ENCODE measurements at places on chromosomes 3 and 15.

GRCh38 chr3:38095669-38096483, 41.1 kb downstream of the ACAA1 start:
- DNase-seq = no peak

DNA sequence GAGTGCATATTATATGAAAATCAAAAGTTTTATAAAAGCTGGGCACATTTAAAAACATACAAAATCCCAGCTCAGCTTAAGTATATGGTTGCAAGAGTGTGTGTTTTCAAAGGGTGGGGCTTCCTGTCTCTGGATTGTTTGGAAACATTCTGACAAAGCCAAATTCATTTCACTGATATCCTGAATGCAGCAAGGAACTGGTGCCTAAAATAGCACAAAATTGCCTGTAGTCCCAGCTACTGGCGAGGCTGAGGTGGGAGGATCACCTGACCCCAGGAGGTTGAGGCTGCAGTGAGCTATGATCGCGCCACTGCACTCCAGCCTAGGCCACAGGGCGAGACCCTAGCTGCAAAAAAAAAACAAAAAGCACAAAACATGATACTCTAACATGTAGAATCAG, 13.0 kb upstream of the TJP1 start:
- no peak for DNase-seq

GRCh38 chr3:58577269-58577821, at the start of gene FAM107A:
Gene FAM107A, minus strand, starts transcription at chr3:58577391. Its CDS starts 7,531 bp downstream, at chr3:58569860.
- DNase-seq = peak; percentile 89

DNA sequence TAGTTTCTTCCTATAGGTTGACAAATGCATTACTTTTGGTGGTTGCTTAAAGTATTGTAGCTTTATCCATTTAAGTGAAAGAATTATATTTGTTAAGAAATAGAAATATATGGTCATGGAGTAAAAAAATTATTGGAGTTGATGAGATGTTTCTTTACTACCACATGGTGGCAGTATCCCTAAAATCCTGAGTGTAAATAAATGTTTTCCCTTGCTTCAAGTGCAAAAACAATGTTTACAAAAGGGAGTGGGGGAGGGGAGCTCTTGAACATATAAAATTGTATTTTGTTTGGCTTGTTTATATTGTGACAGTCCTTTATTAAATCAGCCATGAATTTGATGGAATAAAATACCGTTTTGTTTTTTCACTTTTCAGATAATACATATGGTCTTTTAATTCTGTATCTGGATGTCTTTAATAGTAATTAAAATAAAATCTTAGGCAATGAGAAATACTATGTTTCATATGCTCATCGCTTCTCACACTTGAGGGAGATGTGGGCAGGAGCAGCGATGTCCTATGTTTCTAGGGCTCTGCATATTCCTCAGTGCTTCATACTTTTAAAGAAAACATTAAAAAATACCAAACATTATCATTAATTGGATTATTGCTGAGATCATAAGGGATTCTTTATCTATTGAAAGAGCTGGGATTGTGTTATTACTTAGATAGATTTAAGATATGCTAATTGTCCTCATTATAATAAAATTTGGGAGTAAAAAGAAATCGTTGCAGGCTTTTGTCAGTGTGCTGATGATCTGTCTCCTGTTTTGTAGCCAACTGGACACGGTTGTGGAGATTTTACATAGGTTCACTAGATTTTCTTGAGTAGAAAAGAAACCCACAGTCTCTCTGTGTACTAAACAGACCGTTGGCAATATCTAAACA, 349.7 kb downstream of the TUSC7 start:
- peak; percentile 44 for DNase-seq

- peak; percentile 95 for DNase-seq
Observed at GRCh38 chr3:113084777-113085176, 94.0 kb downstream of the GTPBP8 start.

GRCh38 chr3:44439499-44440295, 37.8 kb downstream of the ZNF445 start:
- DNase-seq = peak; percentile 1

GRCh38 chr3:35966629-35967464, 327.5 kb downstream of the ARPP21 start:
- no peak for DNase-seq

GRCh38 chr15:80948651-80949292, 40.8 kb downstream of the MESD start:
- peak; percentile 5 for DNase-seq

GRCh38 chr3:174536319-174536718, 322.8 kb upstream of the NAALADL2 start:
- DNase-seq = no peak

- no peak for DNase-seq
Observed at GRCh38 chr3:108092501-108092900, 1.7 kb upstream of the CD47 start.

DNA sequence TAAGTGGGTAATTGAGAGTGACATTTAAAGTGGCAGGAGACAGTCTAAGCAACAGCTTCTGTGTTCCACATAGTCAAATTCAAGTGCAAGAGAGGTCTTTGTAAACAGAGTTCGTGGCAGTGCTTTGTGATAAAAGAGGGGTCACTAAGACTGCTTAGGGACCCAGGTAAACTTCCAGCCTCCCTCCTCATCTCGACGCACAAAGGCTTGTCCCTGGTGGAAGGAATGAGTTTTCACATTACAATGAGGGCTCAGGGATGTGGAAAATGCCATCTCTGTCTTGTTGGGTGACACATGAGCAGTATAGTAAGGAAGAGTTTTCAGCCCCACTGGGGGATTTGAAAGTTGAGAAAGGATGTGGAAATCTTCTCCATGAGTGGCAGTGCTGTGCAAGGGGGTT, 7.3 kb downstream of the GMNC start:
- no peak for DNase-seq

DNA sequence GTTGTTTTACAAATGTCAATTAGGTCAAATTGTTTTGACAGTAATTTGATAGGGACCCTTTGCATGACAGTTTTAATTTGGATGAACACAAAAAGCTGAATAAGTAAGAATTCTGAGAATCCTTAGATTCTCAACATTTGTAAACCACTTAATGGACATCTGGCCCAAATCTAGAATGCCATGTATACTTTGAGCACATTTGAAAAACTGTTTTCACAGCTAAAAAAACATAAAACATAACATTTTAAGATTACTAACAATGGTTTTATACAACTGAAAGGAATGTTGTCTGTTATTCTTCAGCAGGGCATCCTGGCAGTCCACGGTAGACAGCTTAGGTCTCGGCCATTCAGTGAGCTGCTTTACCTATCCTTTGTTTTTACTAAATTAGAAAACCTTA, 34.5 kb upstream of the TM2D3 start:
- peak; percentile 27 for DNase-seq

GRCh38 chr3:11734-12133, 184.8 kb upstream of the CHL1 start:
- peak; percentile 1 for DNase-seq

- DNase-seq = peak; percentile 18
Observed at GRCh38 chr3:194808640-194809097, 123.0 kb downstream of the FAM43A start.

- DNase-seq = no peak
Observed at GRCh38 chr3:13891492-13892073, 11.7 kb upstream of the WNT7A start.

DNA sequence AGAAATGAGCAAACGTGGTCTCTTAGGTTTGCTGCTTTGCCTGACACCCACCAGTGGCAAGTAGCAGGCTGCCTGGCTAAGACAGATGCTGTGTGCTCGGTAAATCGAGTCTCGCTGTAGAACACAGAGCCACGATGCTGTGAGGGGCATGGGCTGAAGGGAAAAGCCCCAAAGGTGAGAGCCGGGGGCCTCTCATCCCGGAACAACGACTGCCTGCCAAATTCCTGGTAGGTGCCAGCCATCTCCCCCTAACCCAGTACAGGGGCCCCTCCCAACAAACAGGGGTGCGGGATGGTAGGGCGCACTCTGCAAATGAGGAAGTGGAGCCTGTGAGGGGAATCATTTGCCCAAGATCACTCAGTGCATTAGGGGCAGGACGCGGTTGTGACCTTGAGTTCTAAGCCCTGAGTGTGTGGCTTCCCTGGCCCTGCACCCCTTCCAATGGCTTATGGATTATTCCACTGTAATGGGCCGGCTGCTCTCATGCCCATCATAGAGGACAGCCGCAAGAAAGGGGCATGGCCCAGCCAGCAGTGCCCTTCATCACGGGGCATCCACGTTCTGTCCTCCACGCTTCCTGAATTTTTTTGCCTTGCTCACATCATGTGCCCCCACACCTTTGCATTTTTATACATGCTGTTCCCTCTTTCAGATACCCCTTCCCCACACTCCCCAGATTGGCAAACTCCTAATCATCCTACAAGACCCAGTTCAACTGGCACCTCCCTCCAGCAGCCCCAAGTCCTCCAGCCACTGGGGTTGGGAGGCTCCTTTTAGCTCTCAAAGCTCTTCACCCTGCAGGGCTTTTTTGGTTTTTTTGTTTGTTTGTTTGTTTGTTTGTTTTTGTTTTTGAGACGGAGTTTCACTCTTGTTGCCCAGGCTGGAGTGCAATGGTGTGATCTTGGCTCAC, 125.4 kb downstream of the NUP210 start:
- no peak for DNase-seq

- DNase-seq = no peak
Observed at GRCh38 chr3:177578488-177578887, 381.2 kb upstream of the TBL1XR1 start.

GRCh38 chr3:132625613-132626012, 28.5 kb downstream of the ACKR4 start:
- no peak for DNase-seq

DNA sequence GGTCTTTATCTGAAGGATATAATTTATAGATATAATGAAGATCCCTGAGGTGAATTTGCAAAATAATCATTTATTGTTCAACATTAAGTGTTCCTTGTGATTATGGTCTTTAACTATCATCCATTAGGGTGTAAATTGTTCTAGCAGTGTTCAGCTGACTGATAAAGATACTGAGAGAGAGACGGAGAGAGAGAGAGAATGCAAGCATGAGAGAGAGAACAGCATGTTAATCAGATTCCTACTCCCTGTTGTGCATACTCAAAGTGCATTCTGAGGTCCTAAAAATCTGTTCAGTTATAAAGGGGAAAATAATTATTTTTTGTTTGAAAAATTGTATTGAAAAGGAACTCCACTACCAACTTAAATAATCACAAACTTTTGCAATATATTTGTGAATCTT, 271.0 kb upstream of the CBLB start:
- no peak for DNase-seq

DNA sequence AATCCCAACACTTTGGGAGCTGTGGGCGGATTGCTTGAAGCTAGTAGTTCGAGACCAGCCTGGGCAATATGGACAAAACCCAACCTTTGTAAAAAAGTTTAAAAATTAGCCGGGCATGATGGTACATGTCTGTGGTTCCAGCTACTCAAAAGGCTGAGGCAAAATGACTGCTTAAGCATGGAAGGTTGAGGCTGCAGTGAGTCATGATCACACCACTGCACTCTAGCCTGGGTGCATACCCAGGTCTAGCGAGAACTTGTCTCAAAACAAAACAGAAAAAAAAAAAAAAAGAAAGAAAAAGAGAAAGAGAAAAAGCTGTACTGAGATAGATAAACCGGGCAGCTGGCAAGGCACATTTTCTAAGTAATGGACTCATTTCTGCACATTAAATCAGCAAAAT, 10.6 kb downstream of the ARPP19 start:
- peak; percentile 46 for DNase-seq

GRCh38 chr3:98326105-98326893, 27.4 kb upstream of the OR5K4 start:
- no peak for DNase-seq

DNA sequence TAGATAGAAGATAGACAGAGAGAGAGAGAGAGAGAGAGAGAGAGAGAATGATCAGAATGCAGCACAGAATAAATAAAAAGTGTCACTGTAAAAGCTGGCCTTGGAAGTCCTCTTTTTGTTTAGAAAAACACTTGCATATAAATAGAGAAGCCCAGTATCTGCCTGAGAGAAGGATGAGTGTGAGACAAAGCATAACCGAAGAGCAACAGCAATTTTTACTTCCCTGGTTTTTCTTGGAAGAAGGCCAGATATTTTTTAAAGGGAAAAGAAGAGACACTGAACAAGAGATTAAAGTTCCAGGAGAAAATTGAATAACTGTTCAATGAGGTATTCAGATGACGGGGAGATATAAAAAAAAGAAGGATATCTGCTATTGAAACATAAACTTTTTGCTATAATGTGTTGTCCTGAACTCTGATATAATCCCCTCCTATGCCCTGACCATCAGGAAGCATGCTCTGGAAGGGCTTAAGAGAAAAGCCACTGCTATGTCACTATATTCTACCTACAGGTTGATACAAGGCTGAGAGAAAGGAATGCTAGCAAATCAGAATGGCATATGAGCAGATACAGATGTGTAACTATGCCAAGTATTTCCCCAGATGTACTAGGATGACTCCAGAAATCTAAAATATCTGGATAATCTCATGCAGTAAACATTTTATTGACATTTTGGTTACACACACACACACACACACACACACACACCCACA, 358.9 kb downstream of the RBMS3 start:
- peak; percentile 40 for DNase-seq

DNA sequence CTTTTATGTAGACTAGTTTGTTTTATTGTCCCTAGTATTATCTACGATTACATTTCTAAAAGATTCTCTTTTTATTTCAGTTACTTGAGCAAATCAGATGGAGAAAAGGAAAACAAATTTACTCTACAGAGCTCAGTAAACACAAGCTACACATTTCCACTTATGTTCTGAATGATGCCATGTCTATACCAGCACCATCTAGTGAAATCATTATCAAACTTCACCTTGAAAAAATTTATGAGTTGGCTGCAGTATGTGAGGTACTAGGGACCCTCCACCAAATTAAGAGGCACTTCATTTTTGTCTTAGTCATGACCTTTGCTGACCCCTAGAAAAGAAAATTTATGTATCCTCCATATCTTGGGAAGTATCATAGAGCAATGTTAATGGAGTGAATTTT, 827.4 kb downstream of the SI start:
- DNase-seq = no peak

DNA sequence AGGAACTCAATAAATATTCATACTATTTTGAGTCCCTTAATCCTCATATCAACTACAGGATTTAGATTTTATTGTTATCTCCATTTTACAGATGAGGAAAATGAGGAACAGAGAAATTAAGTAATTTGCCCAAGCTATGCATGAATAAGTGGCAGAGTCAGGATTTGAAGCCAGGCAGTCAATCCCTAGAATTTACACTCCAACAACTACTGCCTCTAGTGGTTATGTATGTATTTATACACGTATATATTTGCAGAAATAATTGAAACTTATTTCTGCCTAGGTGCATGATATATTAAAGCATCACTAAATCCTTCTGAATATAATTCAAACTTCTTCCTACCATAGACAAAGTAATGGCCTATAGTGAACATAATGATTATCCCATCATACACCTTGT, 137.4 kb downstream of the SERPINI1 start:
- no peak for DNase-seq
